MCF 10A (cell line): ENCODE measurements at places on chromosomes 7 and 10.

DNA sequence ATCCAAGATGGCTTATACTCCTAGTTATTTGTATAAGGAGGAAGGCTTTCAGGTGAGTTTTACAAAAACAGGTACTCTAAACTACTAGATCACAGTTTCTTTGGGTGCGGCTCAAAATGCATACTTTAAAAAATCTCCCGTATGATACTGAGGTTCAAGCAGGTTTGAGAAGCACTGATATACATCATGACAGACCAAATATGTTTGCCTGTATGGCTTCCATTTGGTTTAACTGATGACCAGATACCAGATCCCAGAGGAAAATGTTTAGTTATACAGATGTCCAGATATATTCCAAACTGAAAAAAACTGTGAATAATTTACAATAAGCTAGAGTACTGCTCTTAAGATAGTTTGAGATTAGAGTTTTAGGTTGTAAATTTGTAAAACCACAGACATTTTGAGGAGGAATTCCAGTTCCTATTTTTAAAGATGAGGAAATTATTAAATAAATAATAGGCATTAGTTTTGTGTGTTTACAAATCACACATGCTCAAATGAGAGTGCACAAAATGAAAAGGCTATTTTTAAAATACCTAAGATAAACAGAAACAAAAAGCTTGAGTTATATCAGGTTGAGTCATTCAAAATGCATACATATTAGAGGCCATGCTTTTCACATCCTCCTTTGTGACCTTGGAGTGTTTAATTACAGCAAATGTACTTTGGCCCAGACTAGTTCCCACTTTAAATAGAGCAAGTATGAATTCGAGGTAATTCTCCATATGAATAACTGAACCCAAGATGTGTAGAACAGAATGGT is 60.5 kb downstream of the SEMA3C start:
- DNase-seq, result peak; percentile 36

DNA sequence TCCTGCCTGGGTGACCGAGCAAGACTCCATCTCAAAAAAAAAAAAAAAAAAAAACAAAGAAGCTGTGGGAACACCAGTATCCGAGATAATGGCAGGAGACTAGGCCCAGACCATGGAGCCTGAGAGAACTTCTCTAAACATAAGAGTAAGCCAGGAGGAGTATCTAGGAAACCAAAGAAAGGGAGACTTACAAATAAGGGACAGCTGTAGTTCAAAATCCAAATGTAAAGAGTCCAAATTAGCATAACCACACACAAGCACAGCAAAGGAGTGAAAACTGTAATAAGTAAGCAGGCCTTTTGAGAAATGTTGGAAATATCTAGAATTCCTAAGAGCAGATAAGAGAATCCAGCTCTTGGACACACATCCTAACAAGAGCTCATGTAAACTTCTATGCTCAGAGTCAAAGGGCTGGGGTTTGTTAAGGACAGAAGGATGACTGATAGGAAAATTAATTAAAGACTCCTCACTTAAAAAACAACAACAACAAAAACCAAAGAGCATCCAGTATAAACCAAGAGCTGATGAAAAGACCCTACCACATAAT is 15.8 kb downstream of the ZNF25 start:
- no peak for DNase-seq

- DNase-seq, result no peak
These were observed 372.8 kb upstream of the CELF2 start for GRCh38 chr10:10644676-10645385.

DNA sequence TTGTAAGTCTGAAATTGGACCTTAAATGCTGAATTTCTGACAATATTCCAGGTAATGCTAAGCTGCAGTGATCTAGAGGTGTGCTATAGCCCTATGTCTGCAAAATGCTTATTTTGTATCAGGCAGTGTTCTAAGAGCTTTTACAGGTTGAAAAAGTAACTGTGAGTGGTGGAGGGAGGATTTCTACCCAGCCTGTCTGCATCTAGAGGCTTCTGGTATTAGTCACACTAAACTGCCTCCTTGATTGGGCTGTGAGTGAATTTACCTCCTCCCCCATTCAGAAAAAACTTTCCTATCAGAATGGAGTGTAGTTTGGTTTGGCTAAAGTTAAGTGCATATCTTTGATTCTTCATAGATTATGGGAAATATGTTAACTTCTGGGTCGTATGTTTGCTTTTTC is 56.8 kb downstream of the BBS9 start:
- no peak for DNase-seq

GRCh38 chr10:1270490-1270889 is 214.3 kb downstream of the WDR37 start:
- DNase-seq, result no peak

- DNase-seq, result no peak
These were observed 184.5 kb downstream of the TRIL start for GRCh38 chr7:28773423-28774145.

- no peak for DNase-seq
These were observed 23.2 kb upstream of the C1GALT1 start for GRCh38 chr7:7159063-7159658.

- no peak for DNase-seq
These were observed 102.5 kb downstream of the SAMD9 start for GRCh38 chr7:93015101-93015778.
